ENCODE measurements at places on chromosomes 3 and 15. TPM values are rescaled to one million over a fixed set of nuclear protein-coding genes. Genes with fewer than 3 reads are reported as not detected.

Gene SLC25A38
- total RNA-seq = 19.3 TPM

Gene SH2D7
- total RNA-seq = 1.8 TPM

Gene LMCD1
- 17.7 TPM for total RNA-seq

Gene SEMA6D
- 6.0 TPM for total RNA-seq

Gene KLHL40
- total RNA-seq = not detected

Gene MTHFS
- 19.8 TPM for total RNA-seq

Gene TEX55
- not detected for total RNA-seq

Gene BTBD1
- 20.1 TPM for total RNA-seq

Gene CNTN3
- 2.9 TPM for total RNA-seq

Gene LRRIQ4
- not detected for total RNA-seq

Gene TJP1
- 38.1 TPM for total RNA-seq

Gene DAZL
- total RNA-seq = not detected

Gene SAXO2
- total RNA-seq = 0.88 TPM

Gene TMCO5A
- total RNA-seq = not detected

Gene ARPIN
- total RNA-seq = 34.9 TPM

Gene CYP11A1
- total RNA-seq = not detected

Gene SI
- total RNA-seq = not detected

Gene SLC12A8
- 16.2 TPM for total RNA-seq

Gene GP5
- not detected for total RNA-seq

Gene NTRK3
- total RNA-seq = 0.19 TPM

Gene COL6A6
- 0.05 TPM for total RNA-seq

Gene SLC27A2
- total RNA-seq = 3.3 TPM

Gene CPNE9
- 0.12 TPM for total RNA-seq

Gene LMOD3
- not detected for total RNA-seq

Gene SAMD7
- not detected for total RNA-seq

Gene EPHB1
- 0.26 TPM for total RNA-seq

Gene CLDN16
- total RNA-seq = 0.19 TPM

Gene IL20RB
- 0.52 TPM for total RNA-seq

Gene GHSR
- not detected for total RNA-seq

Gene CCR4
- 0.25 TPM for total RNA-seq

Gene COL8A1
- total RNA-seq = 0.32 TPM

Gene MYLK
- total RNA-seq = 3.1 TPM

Gene CYP8B1
- not detected for total RNA-seq

Gene DRD3
- not detected for total RNA-seq

Gene GATM
- total RNA-seq = 1,438 TPM

Gene ATP13A5
- total RNA-seq = 0.16 TPM

Gene TAGLN3
- 0.28 TPM for total RNA-seq

Gene ANKRD34C
- 0.16 TPM for total RNA-seq

Gene WNT7A
- total RNA-seq = 0.31 TPM

Gene CMTM8
- total RNA-seq = 17.5 TPM

Gene TRPM1
- not detected for total RNA-seq

Gene SKOR1
- 0.09 TPM for total RNA-seq

Gene CAPN3
- 6.7 TPM for total RNA-seq

Gene POLQ
- total RNA-seq = under 0.01 TPM

Gene CIDEC
- not detected for total RNA-seq

Gene PARP14
- total RNA-seq = 12.1 TPM

Gene C3orf49
- not detected for total RNA-seq

Gene CCDC39
- total RNA-seq = 0.09 TPM

Gene SLC51B
- 0.26 TPM for total RNA-seq

Gene TGM4
- not detected for total RNA-seq

Gene MORC1
- not detected for total RNA-seq

Gene CTDSPL2
- total RNA-seq = 15.5 TPM

Gene GCNT3
- 6.0 TPM for total RNA-seq

Gene ATP13A4
- 8.7 TPM for total RNA-seq

Gene SRGAP3
- 3.1 TPM for total RNA-seq

Gene CPNE4
- total RNA-seq = 0.35 TPM

Gene MCF2L2
- total RNA-seq = 2.0 TPM

Gene DCUN1D1
- total RNA-seq = 15.9 TPM

Gene SH3GL3
- total RNA-seq = not detected
